Esophagus muscularis mucosa (tissue), 4 donors: ENCODE measurements at places on chromosomes 4 and X.

- no peak for DNase-seq
Measured at GRCh38 chr4:122739174-122739573, 6.7 kb downstream of the BBS12 start.

GRCh38 chrX:122055460-122055859 lies 1008.0 kb downstream of the GLUD2 start:
- DNase-seq, result no peak

GRCh38 chr4:29717287-29718057 lies 1002.7 kb upstream of the PCDH7 start:
- no peak for DNase-seq

DNA sequence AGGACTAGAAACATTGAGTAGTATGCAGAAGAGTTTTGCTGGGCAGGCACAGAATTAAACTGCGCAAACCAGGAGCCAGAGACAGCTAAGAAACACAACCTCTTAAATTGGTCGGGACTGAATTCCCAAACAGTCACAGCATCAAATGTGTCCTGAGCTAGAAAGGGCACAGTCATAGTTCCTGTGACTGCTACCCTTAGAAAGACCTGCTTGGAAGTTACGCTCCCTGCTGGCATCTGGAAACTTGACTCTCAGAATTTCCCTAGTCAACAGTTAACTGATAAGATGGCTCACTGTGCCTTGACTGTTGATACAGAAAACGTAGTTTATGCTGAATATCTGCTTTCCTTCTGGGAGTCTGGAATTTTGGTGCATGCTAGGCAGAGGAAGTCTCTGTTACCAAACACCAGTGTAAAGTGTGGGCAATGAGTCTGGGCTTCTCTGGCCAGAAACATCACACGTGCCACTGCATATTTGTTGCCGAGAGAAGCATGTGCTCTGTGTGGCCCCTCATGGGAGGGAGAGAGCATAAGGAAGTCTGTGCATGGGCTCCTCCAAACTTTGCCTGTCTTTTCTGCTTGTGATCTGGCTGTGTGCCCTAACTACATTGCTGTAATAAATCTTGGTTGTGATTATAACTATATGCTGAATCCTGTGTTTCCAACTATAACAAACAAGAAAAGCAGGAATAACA lies 11.6 kb upstream of the EOLA2 start:
- DNase-seq, result no peak

DNA sequence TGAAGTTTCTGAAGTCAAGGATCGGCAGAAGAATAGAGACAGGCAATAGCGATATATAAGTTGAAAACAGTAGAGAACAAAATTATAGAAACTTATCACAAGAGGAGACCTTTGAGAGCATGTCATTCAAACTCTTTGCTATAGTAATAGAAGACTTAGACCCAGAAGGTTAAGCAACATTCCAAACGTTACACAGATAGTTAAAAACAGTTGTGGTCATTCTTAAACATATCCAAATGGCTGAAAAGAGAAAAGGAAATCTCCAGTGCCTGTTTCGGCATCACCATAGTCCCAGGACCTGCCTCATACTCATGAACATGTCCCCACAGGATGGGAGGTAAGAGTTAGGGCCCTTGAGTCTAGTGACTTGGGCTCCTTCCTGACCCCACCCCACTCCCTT lies 258.1 kb upstream of the NOCT start:
- DNase-seq, result no peak

DNA sequence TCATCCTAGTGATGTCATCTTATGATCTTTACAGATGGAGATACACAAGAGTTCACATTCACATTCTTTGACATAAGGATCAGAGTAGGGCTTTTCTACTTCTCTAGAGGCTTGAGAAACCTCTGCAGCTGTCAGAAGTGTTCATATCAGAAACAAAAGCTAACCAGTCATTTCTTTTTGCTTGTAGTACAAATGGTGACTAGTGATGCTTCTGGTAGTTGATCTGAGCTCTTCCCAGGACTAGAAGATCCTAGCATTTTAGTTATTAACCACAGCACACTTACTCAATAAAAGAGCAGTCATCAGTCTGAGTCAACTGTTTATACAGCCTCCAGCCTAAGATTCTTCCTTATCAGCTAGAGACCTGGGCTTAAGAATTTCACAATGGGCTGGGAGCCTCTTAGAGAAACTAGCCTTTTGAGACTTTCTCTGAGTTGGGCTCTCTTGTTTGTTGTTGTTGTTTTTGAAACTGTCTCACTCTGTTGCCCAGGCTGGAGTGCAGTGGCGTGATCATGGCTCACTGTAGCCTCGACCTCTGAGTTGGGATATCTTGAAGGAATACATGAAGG lies 84.1 kb downstream of the TMEM164 start:
- DNase-seq, result no peak

DNA sequence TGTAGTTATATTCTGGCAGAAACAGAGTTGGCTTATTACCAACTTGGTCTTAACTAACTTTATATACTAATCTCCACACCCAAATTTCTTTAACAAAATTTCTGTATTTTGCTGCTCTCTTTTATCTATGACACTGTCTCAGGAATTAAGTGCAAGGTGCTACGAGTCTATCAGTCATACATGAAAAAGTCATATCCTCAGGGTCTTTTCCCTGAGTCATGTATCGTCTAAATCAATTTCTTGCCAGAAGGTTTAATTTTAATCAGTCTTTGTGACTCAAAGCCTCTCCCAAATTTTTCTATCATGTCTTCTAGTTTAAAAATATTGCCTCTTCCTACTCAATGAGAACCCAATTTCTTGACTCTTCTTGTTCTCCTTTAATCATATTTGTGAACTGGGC lies 1803.6 kb upstream of the PCDH7 start:
- DNase-seq, result no peak

DNA sequence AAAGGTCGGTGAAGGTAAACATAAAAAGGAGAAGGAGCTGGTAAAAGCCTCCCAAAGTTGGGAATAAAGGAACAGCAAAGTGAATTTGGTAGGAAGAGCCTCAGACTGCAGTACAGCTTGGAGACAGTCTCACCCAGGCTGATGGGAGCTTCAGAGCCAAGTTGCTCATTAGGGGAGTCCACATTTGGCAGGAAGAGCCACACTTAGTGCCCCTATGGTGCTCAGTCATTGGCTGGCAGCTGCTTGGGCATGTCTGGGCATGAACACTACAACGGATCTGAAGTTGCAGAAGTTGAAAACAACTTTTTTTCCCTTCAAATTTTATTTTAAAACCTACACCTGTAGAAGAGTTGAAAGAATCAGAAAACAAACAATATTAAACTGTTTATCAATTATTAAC lies 2497.3 kb downstream of the ARAP2 start:
- no peak for DNase-seq

GRCh38 chrX:47179221-47179927 lies 14.3 kb upstream of the UBA1 start:
- DNase-seq, result no peak

DNA sequence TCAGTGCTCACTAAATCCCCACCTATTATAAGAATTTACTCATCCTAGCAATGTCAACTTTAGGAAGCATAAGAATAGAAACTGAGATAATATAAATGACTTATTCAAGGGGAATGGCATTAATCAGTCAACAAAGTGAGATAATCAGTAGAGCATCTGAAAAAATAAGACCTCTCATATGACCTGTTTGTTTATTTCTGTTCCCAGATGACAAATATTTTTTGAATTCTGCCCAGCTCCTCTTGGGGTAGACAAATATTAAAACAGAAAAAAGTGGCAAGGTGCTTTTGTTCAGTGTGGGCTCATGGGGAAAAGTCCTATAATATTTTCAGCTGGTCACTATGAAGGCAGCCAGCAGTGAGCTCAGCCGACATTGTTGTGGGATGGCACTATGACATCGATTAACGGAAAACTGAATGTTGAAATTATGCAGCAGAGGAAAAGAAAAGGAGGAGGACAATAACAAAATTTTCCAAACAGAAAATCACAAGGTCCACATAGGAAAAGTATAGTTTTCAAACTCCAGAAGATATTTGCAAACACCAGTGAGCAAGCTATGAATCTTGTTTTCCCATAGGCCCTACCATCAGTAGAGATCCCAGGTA lies 109.6 kb downstream of the ANXA3 start:
- no peak for DNase-seq

GRCh38 chr4:22672519-22672918 lies 20.2 kb upstream of the GBA3 start:
- no peak for DNase-seq

GRCh38 chrX:39577206-39577984 lies 520.4 kb downstream of the BCOR start:
- no peak for DNase-seq

GRCh38 chrX:47579537-47579936 lies 2.7 kb upstream of the TIMP1 start:
- DNase-seq, result peak; percentile 90

DNA sequence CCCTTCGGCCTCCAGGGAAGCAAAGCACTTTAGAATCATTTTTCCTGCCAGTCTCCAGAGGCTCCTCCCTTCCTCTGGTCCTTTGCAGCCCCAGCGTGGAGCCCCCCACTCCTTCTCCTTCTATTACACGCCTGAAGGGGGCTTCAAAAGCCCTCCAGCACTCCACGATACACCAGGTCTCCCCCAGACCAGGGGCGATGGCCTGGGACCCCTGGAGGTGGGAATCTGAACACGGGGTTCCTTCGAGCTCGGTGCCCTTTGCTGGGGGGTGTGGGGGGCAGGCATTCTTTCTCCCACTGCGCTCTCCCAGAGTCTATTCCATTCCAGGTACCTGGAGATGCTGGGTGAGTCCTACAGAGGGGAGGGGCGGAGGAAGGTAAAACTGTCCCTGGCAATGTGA lies 97.6 kb downstream of the HMX1 start:
- no peak for DNase-seq

DNA sequence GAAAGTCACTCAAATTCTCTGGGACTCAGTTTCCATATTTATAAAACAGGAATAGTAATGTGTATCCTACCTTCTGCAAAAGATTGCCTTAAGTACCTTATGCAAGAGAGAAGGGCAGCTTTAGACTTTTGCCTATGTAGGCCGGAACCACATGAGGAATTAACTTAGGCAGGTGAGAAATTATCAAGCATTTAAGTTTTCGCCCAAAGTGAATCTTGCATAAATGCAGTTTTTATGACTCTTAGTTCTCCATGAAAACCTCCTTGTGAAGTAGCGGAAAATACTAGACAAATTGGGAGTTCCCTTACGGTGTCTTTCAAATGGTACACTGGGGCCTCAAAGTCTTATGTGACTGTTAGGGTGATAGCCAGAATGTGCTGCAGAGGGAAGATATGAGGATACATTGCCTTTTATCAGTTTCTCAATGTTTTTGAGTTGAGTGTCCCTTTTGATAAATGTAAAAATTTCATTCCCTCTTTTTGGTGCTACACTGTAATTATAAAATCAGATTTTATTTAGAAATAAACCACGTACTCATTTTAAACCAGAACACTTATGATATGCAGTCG lies 2.6 kb downstream of the SH2D1A start:
- DNase-seq, result no peak

DNA sequence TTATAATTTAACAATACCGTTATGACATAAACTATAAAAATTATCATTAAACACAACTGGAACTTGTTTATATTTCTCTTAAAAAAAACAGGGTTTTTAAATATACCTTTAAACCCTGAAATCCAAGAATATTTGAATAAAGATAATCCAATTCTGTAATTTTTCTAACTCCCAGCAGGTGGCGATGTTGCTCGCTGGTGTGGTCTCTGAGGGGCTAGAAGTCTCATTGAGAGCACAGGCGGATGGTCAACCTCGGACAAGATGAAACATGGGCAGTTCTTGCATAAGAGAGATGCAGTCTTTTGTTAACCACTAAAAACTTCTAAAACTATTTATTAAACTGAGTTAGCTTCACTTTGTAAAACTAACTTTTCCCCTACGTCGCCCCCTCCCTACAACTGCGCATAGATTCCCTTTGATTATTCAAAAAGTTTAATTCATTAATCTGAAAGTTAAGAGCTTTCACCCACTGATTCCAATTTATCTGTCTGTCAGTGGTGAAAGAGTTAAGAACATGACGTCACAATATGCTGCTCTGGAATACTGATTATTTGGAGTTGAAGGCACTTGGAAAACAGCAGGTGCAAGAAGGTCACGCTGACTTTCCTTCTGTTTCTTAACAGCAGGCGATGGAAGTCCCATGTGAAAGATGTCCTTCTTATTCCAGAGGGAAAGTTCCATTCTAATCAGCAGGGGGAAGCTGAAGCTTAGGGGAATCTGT lies 29.5 kb downstream of the DMP1 start:
- DNase-seq, result no peak

- DNase-seq, result no peak
Measured at GRCh38 chrX:131711478-131711867, 167.6 kb downstream of the OR13H1 start.

GRCh38 chr4:100960232-100960631 lies 387.1 kb downstream of the PPP3CA start:
- DNase-seq, result no peak

GRCh38 chr4:98332017-98332416 lies 70.8 kb downstream of the RAP1GDS1 start:
- DNase-seq, result no peak

GRCh38 chr4:97016186-97016907 lies 1126.9 kb downstream of the STPG2 start:
- no peak for DNase-seq

DNA sequence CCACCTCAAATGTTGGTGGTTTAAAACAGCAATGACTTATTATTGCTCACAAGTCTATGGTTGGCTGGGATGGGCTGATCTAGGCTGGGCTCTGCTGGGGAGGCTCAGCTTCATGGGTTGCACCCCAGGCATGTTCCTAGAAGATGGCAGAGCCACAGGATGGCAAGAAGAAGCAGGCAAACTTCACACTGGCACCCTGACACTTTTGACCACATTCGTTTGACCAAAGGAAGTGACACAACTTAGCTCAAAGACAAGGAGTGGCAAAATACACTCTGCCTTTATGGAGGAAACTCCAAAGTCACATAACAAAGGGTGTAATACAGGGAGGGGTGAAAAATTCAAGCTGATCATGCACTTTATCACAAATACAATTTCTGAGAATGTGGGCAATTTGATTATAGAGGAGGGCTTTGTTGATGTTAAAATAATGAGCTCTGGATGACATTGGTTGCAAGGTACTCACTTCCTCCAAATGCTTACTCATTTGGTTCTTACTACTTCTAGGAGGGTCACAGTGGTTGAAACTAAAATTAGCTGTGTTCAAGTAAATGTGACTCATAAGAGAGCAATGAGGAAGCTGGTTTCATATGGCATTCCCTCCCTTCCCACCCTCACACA lies 249.2 kb upstream of the RPS6KA3 start:
- no peak for DNase-seq

DNA sequence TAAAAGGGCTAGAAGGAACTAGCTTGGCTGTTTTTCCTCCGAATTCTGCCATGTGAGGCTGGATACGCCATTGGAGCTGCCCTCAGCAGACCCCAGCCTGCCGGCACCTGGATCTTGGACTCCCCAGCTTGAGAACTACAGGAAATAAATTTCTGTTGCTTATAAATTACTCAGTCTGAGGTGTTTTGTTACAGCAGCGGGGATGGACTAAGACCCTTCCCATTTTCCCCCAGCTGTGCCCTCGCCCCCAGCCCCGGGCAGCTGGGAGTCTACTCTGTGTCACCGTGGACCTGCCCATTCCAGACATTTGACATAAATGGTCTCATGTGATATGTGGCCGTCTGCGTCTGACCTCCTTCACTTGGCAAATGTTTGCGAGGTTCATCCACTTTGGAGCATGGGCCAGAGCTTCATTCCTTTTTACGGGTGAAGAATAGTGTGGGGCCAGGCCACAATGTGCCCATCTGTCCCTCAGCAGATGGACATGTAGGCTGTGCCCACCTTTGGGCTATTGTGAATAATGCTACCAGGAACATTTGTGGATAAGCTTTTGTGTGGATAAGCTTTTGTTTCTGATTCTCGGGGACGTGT lies 30.7 kb upstream of the SPON2 start:
- no peak for DNase-seq

- DNase-seq, result no peak
Measured at GRCh38 chrX:153984351-153985178, 12.0 kb downstream of the TMEM187 start.
